ENCODE measurements at places on chromosomes 5 and 9. TPM values are rescaled to one million over a fixed set of nuclear protein-coding genes. Genes with fewer than 3 reads are reported as not detected.

DNA sequence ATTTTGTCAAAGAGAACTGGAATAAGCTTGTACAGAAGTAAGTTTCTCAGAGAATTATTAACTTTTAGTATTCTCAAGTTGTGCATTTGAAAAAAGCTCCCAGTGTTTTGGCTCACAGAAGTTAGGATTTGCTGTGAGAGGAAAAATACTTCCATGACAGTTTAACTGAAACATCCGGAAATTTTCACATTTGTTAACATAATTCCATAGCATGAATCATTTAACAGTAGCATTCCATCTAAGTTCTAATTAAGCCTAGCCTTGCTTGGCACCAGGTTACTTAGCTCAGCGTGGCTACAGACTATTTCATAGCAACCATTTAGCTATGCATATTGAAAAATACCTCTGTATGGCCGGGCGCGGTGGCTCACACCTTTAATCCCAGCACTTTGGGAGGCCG is 90.8 kb downstream of the LNPEP start:
- DNase-seq, result no peak

GRCh38 chr5:107916731-107917725 is 246.3 kb upstream of the EFNA5 start:
- no peak for DNase-seq

DNA sequence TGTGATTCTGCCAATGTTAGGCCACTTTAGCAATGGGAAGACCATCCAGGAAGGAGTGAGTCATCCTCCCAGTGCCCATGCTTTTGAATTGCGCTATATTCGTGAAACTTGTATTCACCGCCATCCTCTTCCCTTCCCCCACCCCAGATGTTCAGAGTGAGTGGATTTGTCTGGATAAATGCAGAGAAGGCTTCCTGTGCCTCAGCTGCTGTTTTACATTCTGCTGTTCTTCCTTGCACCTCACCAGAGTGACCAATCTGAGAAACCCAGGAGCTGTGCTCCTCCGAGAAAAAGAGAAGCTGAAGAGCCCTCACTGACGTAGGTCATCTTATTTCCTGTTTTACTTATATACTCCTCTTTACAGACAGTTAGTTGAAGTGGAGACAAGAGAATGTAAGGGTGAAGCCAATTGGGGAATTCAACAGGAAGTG is 24.6 kb upstream of the SVEP1 start:
- no peak for DNase-seq

Gene PCDHA11
- not detected for total RNA-seq

Data from activated naive CD8-positive, alpha-beta T cell treated with anti-CD3 and anti-CD28 coated beads for 36 hours (primary cell).